NCI-H1105 (cell line): ENCODE measurements at places on chromosomes 2 and 18.

DNA sequence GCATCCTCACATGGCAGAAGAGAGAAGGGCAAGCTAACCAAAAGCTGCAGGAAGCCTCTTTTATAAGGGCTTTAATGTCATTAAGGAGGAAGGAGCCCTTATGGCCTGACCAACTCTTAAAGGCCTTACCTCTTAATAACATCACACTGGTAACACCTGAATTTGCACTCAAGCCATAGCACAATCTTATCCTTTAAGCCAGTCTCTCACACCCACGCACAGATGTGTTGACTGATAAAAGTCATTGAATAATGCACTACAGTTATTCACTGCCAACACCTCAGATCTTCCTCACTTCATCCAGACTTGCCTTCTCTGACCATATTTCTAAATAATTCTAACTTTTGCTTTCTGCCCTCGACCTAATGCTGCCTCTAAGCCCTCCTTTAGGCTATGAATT lies 516.8 kb downstream of the ADCYAP1 start:
- no peak for DNase-seq

DNA sequence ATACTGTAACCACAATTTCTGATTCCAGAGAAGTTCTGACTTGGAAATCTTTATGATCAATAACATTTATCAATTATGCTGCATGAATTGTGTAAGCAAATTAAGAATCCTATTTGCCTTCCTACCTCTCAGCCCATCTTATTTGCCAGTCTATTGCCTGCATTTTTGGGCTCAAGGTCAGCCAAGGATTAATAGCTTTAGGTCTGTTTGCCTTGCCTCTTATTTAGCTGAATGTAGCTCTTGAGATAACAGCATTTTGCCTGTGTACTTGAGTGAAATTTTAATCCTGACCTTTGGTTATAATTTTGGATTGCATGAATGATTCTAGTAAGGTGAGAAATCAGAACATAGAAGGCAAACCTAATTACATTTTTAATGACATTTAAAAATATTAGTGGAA lies 51.2 kb downstream of the MYO3B start:
- DNase-seq: no peak

GRCh38 chr2:64727013-64727767 lies 73.5 kb upstream of the SERTAD2 start:
- no peak for DNase-seq

- no peak for DNase-seq
Observed at GRCh38 chr2:27123302-27124150, at the start of gene ABHD1. Gene ABHD1 (plus strand): TSS chr2:27123815. CDS start chr2:27123949, 134 bp downstream.

DNA sequence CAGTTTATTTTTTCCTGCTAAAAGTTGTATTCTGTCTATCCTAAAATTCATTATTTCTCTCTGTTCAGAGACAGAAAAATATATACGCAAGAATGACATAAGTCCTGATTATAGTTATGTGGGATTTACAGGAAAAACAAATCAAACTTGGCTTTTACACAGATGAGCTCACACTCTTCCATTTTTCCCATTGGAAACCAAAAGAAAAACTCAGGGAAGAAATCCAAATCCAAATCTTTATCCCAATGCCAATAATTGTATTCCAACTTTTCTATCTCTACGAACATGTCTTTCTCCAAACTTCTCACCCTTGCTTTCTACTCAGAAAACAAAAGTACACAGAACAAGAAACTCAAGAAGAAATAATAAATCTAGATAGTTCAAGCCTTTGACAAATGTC lies 249.1 kb upstream of the TMEFF2 start:
- no peak for DNase-seq

GRCh38 chr2:147512206-147512605 lies 332.6 kb upstream of the ACVR2A start:
- DNase-seq: no peak

DNA sequence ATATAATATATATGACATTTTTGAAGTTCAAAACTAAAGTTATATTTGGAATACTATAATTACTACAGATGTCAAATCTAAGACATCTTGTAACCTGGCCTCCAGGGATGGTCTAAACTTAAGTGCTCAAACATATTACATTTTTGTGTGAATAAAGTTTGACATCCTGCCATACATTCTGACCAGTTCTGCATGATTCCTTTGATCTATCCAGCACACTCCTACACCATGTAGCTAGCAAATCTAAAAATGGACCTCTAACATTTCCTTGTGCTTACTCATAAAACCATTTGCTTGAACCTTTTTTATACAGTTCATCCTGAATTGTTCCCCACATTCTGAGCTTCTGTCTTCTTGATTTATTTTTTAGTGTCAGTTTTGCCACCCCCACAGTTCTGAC lies 294.3 kb upstream of the ZNF804A start:
- no peak for DNase-seq

- DNase-seq: no peak
Observed at GRCh38 chr2:141301551-141301950, 829.3 kb downstream of the LRP1B start.

DNA sequence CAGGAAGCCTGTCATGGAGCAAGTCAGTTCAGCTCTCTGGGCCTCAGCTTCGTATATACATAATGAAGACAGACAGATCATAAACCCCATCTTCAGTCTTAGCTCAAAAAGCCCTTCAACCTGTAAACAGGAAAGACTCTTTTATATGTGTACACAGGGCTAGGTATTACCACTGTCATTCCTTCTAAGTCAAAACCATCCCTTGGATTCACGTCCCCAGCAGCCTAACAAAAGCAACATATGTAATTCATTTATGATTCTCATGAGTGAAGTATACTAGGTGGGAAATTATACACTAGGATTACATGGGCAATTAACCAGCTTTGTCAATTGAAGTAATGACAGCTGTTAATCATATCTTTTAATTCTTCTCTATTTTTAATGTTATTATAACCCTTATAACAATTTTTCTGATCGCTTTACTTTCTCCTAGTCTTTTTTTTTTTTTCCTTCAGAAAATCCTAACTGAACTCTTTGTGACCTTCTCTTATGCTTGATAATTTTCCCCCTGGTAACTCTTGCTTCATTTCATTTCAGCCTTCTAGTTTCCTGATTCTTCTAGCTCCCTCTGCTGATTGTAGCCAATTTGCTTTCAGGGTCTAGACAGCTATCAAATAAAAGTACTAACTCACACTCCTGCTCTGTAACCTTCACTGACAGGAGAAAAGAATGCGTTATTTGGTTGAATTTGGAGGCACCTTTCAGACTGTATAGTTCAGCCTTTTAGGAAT lies 99.7 kb downstream of the RBM43 start:
- peak; percentile 2 for DNase-seq

DNA sequence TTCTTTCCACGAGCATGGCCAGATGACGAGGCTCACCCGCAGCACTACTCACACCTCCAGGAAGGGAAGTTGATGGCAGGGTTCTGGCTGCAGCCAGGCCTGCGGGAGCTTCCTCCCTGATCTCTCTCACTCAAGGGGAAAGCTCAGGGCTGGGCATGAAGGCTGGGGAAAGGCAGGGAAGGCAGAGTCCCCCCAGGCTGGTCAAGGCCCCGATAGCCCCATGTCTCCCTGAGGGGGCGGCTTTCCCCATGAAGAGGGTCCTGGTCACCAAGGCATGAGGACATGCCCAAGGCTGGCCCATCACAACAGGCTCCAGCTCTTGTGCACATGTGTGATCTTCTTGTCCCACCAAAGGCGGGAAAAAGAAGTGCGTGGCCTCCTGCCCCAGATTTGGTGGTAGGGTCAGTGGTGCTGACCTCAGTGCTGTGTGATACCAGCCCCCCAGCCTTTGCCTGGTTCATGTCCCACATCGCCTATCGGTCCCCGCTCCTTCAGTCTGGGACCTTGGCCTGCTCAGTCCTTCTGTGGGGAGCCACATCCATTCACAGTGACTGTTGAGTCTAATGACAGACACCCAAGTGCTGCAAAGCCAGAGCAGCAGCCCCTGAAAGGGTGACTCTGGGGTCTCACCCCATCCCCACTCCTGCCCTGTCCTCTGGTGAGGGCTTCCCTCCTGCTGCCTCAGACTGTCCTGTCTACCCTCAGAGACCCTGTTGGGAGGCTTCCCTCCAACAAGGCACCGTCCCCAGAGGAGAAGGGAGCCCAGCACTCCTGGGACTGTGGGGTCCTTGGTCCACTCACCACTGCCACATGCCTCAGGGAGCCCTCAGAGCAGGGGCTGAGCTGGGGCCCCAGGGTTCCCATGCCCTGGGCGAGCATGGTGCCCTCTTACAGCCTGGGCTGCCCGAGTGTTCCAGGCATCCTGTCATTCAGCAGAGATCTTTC lies 49.8 kb upstream of the ALPP start:
- DNase-seq: no peak

DNA sequence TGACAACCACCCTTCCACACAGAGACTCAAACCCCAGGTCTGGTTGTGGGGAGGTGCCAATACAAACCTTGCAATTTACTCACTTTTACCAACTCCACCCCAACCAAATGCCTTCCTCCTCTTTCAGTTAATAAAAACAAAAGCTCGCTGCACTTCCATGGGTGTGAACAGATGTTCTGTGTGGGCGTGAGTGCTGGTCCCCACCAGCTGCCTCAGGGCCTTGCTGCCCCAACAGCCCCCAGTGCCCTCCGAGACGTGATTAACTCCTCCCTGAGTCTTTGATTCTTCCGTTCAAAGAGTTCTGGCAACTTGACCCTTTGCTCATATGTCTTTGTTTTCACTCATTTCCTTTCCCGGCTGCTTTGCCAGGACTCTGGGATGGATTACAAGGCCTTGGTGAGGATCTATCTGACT lies 258.9 kb upstream of the CXCR4 start:
- DNase-seq: no peak

- DNase-seq: no peak
Observed at GRCh38 chr2:12278217-12278750, 438.5 kb upstream of the TRIB2 start.

DNA sequence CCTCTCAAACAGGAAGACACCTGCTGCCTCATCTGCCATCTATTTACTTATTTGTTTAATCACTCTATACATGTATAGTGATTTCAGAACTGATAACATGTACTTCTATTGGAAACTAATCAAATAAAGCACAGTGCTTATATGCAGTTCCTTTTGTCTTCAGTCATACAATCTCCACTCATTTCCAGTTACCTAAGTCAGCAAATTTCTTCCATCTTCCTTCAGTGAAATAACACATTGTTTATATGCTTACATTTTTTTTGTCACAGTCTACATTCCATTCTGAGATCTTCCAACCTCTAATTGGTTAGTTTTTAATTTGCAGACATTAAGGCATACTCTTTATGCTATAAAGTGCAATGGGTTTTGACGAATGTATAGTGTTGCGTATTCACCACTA lies 300.6 kb downstream of the NAPG start:
- no peak for DNase-seq

- DNase-seq: no peak
Observed at GRCh38 chr18:58251416-58251815, 207.4 kb downstream of the NEDD4L start.

DNA sequence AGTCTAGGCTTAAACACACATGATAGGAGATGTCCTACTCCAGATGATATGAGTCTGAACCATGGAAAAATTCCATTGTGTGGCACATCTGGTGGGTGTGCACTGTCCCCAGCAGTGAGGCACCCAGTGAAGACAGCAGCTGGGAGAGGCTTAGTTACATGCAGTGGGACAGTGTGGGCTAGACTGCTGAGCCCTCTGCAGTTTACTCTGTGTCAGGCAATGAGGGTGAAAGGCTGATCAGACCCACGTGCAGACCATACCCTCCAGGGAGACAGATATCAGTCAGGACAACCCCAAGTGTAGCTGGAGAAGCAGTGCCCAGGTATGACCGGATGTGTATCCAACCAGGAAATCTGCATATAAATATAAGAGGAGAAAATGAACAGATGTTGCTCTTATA lies 13.4 kb downstream of the IL37 start:
- DNase-seq: no peak

DNA sequence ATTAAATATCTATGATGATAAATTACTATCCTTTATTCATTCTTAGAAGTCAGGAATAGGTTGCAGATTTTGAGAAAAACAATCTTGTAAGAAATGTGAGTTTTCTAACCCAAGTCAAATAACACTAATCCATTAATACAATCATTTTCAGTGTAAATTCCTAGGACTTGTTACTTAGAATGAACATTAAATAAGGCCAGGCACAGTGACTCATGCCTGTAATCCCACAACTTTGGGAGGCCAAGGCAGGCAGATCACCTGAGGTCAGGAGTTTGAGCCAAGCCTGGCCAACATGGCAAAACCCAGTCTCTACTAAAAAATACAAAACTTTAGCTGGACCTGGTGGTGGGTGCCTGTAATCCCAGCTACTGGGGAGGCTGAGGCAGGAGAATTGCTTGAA lies 45.8 kb upstream of the CDKL4 start:
- DNase-seq: no peak

GRCh38 chr18:13217466-13217961 lies 1.0 kb upstream of the LDLRAD4 start:
- no peak for DNase-seq

DNA sequence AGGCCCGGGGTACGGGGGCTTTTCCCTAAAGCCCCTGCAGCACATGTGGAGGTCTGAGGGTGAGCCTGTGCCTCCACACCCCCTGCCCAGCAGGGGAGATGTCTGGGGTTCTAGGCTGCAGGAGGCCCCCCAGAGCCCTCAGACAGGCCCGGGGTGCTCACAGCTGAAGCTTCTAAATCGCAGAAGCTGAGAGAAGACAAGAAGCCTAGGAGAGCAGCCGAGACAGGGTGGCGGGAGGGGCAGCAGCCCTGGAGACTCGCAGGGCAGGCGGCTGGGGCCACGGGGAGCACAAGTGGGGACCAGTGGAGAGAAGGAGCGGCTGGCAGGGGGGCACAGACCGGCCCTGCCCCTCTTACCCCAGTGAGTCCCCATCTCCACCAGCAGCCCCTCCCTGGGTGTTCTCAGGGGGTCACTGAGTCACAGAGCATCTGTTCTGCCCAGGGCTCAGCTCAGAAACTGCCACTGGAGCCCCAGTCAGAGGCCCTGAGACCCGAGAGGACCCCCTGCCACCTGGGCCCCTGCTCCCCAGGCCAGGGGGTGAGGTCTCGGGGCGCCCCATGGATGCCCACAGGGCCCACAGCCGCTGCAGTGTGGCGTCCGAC lies 26.1 kb downstream of the GPC1 start:
- DNase-seq: no peak

DNA sequence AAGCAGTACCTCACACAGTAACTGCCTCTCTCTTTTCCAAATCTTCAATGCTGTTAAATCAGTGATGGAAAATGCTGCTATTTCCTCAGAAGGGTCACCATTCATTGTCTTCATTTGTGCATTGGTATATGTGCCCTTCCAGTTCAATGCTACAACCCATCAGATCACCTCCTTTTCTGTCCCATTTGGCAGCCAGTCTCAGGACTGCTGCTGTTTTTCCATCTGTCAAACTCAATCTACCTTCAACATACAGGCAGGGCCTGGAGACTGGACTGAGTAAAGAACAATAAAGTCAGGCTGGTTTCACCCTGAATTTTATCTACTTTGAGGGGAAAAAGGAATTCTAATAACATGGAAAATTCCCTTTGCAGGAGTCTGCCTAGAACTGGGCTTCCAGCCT lies 17.9 kb downstream of the ZNF385B start:
- DNase-seq: no peak

- DNase-seq: no peak
Observed at GRCh38 chr2:45483997-45484396, 127.1 kb downstream of the SRBD1 start.

- no peak for DNase-seq
Observed at GRCh38 chr2:230601510-230601909, 111.1 kb upstream of the CAB39 start.
